Activated B cell treated with CpG ODN at 0.5 μM for 24 hours (primary cell): ENCODE measurements at places on chromosomes 3 and 15.

DNA sequence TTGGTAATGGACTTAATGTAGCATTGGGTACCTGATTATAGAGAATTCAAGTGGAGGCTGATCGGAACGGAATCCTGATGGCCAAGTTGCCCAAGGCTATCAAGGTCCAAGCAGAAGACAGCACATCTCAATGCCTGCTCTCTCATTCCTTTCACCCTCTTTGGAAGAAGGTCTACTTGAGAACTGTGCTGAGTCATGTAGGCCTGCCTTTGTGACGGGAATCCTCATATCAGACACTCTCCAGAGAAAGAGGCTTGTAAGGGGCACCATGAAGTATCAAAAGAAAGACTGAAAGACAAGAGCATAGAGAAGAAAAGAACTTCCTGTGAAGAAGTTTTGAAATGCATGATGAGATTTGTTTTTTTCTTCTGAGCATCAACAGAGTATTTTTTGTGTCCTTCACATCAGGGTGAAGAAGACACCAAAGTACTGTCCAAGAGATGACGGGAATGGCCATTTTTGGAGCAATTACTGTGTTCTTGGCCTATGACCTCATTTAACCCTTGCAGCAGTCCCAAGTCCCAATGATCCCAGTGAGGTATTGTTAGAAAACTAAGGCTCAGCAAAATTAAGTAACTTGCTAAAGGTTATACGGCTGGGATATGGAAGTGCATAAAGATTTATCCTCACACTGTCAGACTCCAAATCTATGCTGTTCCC, 13.2 kb upstream of the LARP6 start:
- no peak for DNase-seq

DNA sequence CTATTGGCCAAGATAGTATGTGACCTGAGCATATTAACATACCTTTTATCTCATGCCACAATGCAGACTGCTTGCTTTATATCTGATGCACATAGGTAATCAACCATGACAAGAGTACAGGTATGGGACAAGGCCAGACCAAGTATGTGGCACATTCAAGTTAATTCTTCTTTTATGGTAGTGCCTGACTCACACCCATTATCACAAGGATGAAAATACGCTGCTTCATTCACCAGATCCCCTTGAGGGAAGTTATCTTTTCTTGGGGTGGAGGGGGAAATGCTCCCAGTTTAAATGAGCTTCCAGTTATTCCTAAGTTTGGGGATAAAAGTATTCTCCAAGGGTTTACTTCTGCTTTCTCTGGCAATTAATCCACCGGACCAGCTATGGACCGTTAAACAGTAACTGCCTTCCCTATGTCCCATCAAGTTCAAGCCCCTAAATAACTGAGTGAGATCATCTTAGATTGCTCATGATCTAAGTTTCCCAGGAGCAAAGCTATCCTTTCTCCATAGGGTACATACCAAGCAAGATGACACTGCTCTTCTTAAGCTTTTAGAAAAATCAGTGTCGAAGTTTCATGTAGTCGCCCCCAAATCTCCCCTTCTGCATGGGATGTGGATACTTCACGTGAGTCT, 1.9 kb downstream of the COL8A1 start:
- no peak for DNase-seq

DNA sequence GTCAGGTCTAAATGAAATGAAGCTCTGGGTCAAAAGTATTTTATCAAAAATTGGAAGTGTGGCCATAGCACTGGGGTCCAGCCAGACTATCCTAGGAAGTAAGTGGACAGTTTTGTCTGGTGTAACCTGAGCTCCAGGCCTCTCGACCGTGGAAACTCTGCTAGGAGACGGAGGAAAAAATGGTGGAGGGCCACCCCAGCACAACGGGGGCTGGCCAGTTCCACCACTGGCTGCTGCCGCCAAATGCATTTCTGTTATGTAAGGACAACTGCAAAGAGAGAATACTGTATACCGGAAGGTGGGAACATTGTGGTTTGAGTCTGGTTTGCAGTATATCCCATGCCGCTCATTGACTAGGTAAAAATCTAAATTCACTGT, 235.7 kb downstream of the GREM1 start:
- no peak for DNase-seq

DNA sequence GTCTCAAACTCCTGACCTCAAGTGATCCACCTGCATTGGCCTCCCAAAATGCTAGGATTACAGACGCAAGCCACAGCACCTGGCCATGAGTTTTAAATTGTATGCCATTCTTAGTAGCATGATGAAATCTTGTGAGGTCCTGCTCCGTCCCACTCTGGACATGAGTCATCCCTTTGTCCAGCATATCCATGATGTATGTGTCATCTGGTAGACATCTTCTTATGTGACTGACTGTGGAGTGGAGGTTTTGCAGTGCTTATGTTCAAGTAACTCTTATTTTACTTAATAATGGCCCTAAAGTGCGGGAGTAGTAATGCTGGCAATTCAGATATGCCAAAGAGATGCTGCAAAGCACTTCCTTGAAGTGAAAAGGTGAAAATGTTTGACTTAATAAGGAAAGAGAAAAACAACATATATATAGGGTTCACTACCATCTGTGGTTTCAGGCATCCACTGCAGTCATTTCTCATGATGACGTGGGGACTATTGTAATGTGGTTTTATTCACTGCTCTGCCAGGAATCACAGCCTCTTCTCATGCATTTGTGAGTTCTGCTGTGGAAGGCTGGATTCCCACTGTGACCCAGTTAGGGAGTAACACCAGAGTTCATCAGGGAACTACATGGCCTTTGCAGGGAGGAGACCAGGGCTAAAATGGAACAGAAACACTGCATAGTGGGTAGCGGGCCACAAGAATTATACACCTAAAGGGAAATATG, 204.6 kb upstream of the STRIT1 start:
- no peak for DNase-seq

DNA sequence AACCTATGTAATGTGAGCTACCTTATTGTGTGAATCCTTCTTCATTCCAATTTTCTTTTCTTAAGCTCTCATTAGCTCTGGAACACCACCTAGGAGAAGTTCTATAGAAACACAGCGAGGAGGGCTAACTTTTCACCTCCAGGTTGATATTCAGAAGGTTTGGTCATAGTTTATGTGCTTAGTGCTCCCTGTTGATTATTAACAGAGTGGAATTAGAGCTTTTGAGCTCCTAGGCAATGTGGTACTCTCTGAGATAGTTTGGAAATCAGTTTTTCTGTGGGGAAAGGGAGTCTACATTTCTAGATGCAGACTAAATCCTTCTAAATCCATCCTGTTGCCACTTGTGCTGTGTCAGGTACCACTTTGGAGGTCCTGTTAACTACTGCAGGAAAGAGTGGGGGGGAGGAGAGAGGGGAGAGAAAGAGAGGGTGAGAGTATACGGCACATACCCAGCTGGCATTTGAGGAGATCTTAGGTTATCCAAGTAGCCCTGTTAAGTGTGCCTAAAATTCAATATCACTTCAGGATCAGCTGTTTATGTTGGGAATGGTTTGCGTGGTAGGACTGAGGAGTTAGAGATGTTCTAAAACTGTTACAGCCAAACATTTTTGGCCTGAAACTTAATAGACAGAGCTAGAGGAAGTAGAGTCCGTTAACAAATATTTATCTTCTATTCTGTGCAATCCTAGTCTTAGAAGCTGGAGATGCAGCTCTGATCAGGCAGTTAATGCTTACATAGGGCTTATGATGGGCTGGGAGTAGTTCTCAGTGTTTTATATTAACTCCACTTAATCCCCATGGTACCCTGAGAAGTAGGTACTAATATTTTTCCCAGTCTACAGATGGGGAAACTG, 117.5 kb upstream of the PROK2 start:
- DNase-seq = no peak

DNA sequence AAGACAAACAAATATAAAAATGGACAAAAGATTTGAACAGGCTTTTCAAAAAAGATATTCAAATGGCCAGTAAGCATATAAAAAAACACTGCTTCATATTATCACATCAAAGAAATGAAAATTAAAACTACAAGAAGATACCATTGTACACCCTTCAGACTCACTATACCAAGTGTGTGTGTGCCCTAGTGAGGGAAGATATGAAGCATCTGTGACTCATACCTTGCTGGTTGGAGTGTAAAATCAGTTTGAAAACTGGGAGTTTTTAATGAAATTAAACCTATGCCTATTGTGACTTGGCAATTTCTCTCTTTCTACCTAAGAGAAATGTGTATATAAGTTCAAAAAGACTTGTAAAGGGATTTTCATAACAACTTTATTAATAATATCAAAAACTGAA, 23.5 kb upstream of the SLC15A2 start:
- no peak for DNase-seq

GRCh38 chr15:67080118-67080899, 14.9 kb downstream of the SMAD3 start:
- DNase-seq = no peak

DNA sequence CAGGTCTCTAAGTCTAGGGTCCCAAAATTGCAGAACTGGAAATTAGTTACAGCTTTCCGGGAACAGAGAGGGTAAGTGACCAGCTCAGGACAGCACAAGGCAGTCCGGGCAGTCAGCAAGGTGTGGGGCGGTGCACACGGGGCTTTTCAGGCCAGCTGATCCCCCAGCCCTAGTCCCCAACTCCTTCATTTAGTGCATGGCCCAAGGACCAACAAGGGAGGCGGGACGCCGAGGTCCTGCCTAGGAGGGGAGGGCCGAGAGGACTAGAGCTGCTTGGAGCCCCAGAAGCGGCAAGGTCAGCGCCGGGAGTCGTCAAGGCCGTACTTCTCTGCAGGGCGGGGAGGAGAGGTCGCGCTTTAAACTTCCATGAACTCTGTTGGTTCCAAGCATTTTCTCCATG, 2.0 kb upstream of the PDE8A start:
- no peak for DNase-seq
